Body of pancreas (tissue), 4 donors: ENCODE measurements at places on chromosomes 4 and X. TPM values are rescaled to one million over a fixed set of nuclear protein-coding genes. Genes with fewer than 3 reads are reported as not detected.
A peak's percentile ranks its signal among the peaks of the same experiment; 100 is the strongest.

Gene NKRF
- 3.9 TPM for total RNA-seq

Gene CSN3
- not detected for total RNA-seq

Gene S100P
- total RNA-seq: 1.0 TPM

DNA sequence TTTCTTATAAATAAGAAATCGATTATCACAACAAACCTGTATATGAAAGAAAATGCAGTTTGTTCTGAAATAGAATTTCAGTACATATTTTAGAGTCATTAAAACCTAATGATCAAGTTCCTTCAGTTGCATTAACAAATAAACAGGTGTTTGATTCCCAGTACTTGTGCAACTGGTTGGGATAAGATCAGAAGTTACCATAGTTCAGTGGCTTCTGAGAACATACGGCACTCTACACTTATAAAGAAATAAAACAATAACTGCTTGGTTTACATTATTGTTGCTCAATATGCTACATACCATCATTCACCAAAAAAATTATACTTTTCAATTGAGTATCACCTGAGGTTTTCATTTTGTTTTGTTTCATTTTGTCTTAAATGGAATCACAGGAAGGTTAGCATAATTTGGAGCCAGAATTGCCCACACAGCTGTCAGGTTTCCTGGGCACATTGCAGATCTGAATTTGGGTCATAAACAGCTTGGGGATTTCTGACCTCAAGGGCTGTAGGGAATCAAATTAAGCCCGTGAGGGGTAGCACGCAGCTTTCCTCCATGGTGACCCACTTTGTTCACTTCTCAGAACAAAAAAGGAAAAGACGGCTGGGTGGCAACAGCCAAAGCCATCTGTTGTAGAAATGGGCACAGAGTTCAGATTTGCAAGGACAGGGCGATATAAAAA lies 14.9 kb upstream of the CCNG2 start:
- DNase-seq: peak; percentile 19

- no peak for DNase-seq
Observed at GRCh38 chrX:79708581-79708980, 306.0 kb upstream of the TBX22 start.

- no peak for DNase-seq
Observed at GRCh38 chr4:121061861-121062260, 10.5 kb downstream of the NDNF start.

DNA sequence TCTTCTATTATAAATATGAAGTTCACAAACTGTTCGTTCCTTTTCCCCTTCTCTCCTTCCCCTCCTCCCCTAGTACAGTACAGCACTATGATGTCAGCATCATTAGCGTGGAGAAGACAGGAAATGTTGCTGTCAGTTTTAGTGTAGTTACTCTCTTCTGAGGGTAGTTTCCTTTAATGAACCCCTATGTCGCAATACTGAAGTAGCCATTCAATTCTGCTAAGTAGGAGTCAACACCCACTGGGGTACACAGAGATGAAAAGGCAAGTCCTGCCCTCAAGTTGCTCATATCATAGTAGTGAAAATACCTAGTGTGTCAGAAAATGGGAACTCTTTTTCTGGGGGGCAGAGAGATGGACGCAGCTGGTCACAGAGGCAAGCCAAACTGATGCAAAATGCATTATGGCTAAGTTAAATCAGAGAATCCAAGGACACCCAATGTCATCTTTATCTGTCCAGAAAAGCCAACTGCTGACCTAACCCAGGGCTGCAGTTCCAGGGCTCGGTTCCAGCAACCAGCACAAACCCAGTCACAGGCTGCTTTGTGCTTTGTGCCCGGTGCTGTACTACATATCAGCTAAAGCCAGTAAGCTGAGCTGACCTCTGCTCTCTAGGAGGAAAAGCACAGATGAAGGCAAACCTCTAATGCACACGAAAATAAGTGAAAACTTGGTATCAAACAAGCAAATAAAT lies 31.5 kb downstream of the GRIA3 start:
- no peak for DNase-seq

GRCh38 chrX:12145402-12145801 lies 7.1 kb downstream of the FRMPD4 start:
- no peak for DNase-seq

- DNase-seq: no peak
Observed at GRCh38 chrX:114635986-114636385, 52.1 kb downstream of the HTR2C start.

DNA sequence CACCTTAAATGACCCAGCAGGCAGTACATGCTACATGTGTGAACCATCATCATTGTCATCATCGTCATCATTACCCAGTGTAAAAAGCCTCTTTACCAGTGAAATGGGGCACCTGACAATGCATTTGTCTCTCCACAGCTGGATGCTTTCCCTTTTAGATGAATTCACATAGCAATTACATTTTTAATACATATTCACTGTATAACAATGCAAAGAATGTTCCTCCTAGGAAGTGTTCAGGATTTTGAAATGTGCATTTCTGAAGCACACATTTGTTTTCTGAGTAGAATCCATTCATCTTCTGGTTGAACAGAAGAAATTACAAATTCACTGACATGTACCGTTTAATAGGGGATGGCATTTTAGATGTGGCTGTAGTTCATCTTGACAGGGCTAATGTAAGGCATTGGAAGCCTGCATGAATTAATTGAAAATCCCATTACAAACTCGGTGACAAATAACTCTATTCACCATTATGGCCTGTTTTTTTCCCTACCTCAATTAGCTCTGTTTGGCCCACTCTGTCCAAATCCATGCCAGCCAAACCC lies 111.1 kb downstream of the SH3RF1 start:
- no peak for DNase-seq

GRCh38 chr4:31667686-31668085 lies 947.5 kb downstream of the PCDH7 start:
- no peak for DNase-seq

- DNase-seq: no peak
Observed at GRCh38 chr4:128483816-128484215, 196.2 kb upstream of the PGRMC2 start.
